ENCODE measurements at places on chromosomes 3 and 15.

DNA sequence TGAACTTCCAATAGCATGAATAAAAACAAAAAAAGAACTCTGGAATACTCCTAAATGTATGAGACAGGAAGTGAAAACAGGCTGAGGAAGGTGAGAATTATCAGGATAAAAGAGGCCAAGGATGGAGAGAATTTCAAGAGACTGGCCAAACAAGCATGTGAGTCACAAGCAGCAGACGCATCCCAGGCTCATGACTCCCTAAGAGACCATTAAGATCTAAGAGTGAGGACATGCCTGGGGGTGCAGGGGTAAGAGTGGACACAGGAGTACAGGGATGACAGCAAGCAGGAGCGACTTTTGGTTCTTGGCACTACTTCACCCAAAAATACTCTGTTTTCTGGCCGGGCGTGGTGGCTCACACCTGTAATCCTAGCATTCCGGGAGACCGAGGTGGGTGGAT, 7.1 kb downstream of the SCAMP2 start:
- DNase-seq: no peak

- no peak for DNase-seq
Measured at GRCh38 chr3:100647657-100648056, 38.3 kb downstream of the ADGRG7 start.

DNA sequence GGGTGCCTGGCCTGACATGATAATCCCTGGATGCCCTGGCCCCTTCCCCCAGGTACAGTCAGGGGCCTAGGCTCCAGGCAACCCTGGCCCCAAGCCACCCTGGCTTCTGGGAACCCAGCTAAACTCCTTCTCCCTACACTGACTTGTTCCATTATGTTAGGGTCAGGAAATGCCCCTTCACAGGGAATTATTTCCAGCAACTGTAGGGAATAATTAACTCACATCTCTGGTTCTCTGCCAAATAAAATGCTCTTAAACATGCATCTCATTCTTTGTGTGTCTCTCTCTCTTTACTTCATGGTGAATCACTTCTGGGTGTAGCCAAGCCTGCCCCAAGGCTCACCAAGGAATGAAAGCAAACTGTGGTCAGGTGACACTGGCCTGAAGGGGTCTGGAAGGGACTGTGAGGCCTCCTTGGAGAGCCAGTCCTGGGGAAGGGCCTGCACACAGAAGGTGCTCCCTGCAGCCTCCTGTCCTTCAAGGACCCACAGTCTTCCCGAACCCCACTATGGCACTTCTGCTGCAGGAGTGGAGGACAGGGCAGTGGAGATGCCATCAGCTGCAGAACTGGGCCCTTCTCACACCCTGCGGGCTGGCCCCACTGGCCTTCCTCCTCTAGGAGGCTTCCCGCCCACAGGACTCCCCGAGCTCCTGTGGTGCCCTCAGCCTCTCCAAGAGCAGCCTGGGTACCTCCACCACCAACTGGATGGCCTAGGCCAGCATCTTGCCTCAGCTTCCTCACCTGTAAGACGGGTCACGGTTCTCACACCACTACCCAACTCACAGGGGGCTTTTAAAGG, 17.6 kb downstream of the TKT start:
- no peak for DNase-seq

DNA sequence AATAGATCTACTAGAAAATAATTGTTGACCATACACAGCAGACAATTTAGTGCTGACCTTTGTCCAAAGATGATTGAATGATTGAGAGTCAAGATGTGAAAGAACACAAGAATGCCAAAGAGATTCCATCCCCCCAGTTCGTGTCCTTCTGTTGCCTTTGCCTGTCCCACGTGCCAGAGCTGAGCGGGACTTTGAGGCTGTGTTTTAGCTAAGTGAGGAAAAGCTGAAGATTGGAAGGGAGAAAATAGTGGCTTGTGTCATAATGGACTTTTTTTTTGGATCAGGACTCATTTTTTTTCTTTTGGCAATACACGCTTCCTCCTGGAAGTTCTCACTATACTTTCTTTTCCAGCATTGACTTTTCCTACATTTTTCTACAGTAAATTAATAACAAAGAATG, 206.6 kb upstream of the MDFIC2 start:
- no peak for DNase-seq

DNA sequence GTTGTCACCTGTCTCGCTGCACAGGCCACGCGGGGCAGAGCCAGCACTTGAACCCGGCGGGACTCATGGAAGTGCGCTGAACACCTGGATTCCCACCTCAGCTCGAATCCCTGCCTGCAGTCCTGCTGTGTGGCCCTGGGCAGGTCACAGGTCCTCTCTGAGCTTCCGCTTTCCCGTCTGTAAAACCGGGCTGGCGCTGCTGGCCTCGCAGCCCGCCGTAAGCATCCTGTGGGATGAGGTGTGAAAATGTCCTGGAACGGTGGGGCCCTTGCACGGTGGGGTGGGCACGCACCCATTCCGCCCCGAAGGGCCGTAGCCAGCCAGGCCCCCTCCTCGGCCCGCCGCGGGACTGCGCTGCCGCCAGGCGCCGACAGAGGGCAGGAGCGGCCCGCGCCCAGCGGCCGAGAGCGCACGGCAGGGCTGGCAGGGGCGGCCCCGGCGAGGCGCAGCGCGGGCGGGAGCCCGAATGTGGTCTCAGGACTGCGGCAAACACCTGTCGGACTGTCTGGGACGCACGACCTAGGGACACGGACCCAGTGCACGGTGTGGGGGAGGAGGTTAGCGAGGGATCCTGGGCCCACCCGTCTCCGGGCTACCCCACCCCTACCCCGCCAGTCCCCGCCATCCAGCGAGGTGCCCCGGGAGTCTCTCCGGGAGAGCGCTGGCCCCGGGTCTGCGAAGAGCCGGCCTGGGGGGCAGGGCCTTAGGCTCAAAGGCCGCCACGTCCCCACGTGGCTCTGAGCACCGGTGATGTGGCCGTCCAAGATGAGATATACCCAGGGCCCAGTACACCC, 40.4 kb downstream of the DNAJB8 start:
- DNase-seq: peak; percentile 86

GRCh38 chr15:72850833-72851232, 67.3 kb upstream of the ADPGK start:
- no peak for DNase-seq

DNA sequence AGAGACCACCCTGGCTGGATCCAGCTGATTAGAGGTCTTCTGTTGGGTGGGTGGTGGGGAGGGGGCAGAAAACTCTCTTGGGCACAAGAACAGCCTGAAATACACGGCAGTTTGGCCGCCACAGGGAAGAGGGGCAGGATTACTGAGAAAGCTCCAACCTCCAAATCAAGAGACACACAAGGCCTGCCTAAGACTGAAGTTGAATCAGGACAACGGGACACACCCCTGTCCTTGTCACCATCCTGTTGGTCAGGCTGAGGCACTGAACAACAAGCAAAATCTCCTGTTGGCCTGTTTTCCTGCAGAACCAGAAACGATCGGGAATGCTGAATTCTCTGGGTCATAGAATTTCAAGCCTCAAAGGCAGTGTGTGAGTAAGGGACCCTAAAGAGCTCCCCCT, 247.8 kb downstream of the FAM43A start:
- DNase-seq: no peak

DNA sequence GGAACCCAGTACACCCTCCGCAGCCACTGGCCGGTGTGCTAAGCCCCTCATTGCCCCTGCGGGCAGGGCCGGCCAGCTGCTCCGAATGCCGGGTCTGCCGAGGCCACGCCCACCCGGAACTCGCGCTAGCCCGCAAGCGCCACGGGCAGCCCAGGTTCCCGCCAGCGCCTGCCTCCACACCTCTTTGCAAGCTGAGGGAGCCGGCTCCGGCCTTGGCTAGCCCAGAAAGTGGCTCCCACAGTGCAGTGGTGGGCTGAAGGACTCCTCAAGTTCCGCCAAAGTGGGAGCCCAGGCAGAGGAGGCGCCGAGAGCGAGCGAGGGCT, 81.4 kb upstream of the BCHE start:
- no peak for DNase-seq

Measured in germinal center (tissue), 1 donor.